ENCODE measurements at places on chromosomes 5 and 9. TPM values are rescaled to one million over a fixed set of nuclear protein-coding genes. Genes with fewer than 3 reads are reported as not detected.

The IFNA2 gene
- total RNA-seq, result not detected

DNA sequence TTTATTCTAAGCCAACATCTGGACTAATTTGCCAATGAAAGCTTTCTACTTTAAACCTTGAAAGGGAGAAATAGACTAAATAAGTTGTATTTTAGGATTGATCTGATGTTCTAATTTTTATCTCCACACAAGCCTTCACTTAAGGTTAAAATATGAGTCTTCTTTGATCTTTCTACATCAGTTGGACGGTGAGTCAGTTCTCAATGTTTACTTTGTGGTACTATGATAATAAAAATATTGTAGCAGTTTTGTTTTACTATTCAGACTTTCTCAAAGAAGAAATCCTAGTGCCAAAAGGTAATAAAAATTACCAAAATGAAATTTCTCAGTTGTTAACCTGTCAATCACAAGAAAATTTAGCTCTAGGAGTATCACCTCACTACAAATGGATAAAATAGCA is 203.5 kb upstream of the RGMB start:
- no peak for DNase-seq

The LCN2 gene
- total RNA-seq, result not detected

DNA sequence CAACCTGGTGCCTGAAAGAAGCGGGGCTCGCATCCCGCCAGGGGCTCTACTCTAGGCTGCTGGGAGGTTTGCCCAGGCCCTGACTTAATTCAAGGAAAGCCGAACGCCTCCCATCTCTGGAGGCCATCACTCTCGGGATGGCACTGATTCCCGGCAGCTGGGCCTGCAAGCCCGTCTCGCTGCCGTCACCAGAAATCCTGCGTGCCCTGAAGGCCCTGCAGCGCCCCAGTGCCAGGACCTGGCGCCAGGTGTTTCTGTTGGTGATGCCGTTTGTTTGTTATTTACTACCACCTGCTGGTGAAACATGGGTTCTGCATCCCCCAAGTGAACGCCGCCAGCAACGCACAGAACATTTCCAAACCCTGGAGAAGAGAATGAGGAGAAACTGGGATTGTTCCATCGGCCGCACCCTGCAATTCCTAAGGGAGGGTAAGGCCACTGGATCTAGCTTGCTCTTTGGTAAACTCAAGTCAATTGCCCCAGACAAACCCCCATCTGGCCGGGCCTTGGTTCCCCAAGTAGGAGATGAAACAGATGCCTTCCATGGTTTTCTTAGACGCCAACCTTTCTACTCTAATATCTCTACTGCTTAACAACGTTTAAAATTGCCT is 77.9 kb downstream of the AK8 start:
- DNase-seq, result peak; percentile 82

The G3BP1 gene
- total RNA-seq, result 84.3 TPM

- DNase-seq, result no peak
These were observed 43.8 kb downstream of the MRPS27 start for GRCh38 chr5:72276219-72276752.

GRCh38 chr5:124949862-124950261 is 203.4 kb upstream of the ZNF608 start:
- DNase-seq, result no peak

GRCh38 chr5:134227259-134227658 is 1.4 kb upstream of the PPP2CA start:
- peak; percentile 84 for DNase-seq

DNA sequence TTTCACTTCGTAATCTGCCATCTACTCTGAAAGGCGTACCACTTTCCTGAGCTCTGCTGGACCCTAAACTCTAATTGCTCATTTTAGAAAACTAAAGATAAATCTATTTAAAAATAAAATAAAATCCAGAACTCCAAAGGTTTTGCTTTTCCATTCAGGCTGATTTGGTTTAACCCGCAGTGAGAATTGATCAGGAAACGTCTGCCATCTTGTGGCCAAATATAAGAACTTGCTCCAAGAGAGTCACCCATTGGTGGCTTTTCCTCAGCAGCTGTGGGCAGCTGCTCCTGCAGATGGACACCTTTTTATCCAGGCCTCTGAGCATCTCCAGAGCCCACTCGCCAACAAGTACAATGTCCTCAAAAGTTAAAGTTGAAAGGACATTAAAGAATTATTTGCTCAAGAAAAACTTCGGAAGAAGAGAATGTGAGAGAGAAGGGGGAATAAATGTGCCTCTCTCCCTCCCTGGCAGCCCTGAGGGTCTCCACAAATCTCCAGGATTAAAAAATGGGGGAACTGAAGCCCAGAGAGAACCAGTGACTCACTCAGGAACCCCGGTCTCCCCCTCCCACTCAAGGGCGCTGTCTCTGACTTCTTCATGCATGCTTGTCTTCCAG is 4.1 kb downstream of the SAXO1 start:
- DNase-seq, result peak; percentile 67

The SHISAL2B gene
- not detected for total RNA-seq

DNA sequence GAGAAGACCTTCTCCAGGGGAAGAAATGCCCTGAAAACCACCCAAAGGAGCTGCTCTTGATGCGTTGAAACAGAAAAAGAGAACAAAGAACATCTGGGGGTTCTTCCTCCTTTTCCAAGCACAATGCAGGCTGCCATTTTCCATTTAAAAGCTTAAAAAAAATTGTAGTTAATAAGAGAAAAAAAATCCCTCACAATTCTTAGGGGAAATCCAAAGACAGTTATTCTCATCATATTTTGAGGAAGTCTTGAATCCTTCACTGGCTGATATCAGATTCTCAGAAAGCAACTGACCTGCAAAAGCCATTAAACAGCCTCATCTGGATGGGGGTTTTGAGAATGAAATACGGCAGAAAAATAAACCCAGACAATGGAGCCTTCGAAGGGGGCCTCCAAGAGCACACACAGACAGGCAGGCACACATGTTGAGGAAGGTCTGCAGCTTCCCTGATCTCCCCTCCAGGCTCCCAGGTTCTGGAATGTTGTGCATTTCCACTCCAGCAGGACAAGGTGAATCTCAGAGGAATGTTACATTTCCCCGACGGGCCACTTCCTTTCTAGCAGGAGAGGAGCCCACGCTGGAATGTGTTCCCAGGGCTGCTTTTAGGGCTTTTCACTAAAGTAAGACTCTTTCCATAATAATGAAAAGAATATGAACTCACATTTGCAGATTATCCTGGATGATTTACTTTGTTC is 159.4 kb upstream of the S1PR3 start:
- DNase-seq, result no peak

The LCN10 gene
- total RNA-seq, result not detected

DNA sequence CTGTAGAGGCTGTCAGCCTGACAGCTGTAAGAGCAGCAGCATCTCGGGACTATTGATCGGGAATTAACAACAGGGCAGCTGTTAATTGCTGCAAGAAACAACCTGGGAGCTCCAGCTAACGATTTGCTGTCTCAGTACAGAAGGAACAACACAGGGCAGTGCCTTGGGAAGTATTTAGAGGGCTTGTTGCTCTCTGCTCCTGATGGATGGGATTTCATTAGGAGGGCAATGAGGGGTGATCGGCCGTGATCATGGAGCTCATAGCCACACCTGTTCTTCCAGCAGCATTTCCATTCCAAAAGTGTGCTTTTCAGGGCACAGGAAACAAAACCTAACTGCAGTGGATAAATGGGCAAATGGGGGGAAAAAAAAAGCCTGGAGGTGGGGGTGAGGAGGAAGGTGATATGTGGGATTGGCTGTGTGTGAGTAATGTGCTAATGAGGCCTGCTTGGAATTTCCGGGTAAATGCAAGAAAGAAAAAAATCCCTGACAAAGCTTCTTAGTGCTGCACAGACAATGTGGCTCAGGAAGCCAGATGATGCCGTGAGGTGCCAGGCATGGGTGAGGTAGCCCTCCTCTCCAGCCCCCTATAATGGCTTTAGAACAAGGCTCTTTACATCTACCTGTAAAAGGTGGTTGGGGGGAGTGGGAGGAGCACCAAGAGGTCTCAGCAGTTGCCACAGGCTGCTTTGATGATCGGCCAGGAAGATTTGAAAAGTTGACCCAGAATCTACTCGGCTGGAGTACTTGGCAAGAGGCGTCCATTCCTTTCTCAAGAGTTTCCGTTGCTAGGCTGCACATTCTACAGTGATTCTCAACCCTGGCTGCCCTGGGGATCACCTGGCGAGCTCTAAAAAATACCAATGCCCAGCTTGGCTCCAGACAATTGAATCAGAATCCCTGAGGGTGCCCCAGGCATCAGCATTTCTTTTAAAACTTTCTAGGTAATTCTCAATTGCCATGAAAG is 139.5 kb upstream of the KLF9 start:
- DNase-seq, result peak; percentile 33

GRCh38 chr5:57445006-57445704 is 37.5 kb downstream of the ACTBL2 start:
- no peak for DNase-seq

The PPP2R2B gene
- 64.4 TPM for total RNA-seq

DNA sequence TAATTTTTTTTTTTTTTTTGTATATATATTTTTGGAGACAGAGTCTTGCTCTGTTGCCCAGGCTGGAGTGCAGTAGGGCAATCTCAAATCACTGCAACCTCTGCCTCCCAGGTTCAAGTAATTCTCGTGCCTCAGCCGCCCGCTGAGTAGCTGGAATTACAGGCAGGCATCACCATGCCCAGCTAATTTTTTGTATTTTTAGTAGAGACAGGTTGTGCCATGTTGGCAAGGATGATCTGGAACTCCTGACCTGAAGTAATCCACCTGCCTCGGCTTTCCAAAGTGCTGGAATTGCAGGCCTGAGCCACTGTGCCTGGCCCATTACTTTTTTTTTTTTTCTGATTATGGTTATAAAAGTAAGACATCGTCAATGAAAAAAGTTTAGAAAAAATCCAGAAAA is 84.0 kb upstream of the LMNB1 start:
- no peak for DNase-seq

GRCh38 chr5:71384706-71385105 is 70.7 kb upstream of the BDP1 start:
- DNase-seq, result no peak

DNA sequence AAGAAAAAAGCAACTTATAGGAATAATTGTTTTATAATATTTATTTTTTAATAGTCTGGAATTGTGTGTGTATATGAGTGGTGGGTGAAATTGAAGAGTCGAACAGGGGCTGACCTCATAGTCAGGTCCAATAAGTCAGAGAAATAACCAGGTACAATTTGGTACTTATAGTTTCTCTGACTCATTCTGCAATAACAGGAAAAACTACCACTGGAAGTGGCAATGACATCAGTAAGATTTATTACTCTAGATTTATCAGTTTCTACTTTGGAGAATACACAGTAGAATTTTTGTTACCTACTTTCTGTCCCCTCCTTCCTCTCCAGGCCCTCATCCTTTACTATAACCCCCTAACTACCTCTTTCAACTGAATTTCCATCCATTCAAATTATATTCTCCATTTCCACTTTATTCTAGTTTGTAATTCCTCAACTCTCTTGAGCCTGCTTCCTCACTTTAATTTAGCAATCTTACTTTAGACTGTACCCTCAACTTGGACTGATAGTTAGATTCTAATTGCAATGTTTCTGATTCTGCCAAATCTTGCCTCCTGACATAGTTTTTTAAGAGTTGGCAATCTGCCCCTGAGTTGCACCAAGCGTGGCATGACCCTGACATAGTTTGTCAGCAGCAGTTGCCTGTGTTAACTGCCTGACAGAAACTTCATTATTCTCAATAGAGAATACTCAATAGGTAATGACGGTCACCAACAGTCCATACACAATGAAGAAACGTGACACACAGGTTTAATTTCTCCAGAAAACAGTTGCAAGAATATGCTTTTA is 475.3 kb upstream of the RIOK2 start:
- no peak for DNase-seq

DNA sequence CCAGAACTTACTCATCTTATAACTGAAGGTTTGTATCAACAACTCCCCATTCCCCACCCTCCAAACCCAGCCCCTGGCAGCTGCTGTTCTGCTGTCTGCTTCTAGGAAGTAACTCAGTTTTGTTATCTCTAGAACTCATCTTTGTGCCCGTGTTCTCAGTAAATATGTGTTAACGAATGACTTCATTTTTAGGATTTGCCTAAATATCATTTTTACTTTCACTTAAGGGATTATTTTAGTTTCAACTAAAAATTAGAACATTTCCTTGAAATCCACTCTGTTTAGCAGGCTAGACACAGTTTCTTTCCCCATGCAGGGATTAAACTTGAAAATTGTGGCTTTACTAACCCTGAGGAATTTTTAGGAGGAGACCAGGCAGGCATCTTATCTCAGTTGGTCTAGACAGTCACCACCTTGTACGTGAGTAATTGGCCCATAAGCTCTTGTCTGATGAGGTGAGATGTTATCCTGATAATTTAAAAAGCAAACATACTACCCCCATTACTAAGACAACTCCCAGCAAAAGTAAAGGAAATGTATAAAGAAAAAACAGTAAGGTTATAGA is 68.2 kb upstream of the TNFAIP8 start:
- no peak for DNase-seq

- DNase-seq, result no peak
These were observed 592.4 kb downstream of the CSNK1G3 start for GRCh38 chr5:124104344-124104743.

DNA sequence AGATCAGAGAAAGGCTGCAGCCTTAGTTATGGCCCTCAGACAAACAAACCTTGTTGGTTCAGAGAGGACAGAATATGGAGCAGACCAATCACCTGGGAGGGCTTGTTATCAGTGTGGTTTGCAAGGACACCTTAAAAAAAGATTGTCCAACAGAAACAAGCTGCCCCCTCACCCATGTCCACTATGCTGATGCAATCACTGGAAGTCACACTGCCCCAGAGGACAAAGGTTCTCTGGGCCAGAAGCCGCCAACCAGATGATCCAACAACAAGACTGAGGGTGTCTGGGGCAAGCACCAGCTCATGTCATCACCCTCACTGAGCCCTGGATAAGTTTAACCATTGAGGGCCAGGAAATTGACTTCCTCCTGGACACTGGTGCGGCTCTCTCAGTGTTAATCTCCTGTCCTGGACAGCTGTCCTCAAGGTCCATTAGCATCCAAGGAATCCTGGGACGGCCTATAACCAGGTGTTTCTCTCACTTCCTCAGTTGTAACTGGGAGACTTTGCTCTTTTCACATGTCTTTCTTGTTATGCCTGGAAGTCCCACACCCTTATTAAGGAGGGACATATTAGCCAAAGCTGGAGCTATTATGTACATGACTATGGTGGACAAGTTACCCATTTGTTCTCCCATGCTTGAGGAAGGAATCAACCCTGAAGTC is 36.9 kb upstream of the TBCA start:
- DNase-seq, result no peak

- no peak for DNase-seq
These were observed 8.3 kb downstream of the UGCG start for GRCh38 chr9:111904891-111905291.

The ACTL7A gene
- not detected for total RNA-seq

- DNase-seq, result no peak
These were observed 623.7 kb downstream of the BNC2 start for GRCh38 chr9:16246785-16247184.

DNA sequence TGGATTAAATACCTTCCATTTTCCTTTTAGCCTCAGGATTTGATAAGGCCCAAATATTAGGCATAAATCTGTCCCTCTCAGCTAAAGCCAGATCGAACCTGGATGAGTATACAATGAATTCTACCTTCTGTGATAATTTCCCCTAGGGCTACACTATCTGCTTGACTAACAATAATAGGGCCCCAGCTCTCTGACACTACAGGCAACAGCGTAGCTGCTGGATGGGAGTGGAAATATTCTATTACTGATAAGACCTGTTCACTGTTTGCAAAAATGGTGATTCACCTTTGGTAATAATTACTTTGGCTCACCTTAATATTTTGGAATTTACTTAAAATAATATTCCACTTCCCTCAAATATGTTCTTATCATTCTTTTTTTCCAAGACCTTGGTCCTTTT is 644.2 kb upstream of the SEMA6A start:
- no peak for DNase-seq

Data from cerebellum (tissue), 4 donors.